ENCODE measurements at places on chromosomes 4 and X.

- no peak for DNase-seq
Observed at GRCh38 chrX:110987292-110987691, 108.7 kb upstream of the PAK3 start.

GRCh38 chr4:185238750-185239149 is 29.4 kb downstream of the SNX25 start:
- DNase-seq = no peak

- DNase-seq = no peak
Observed at GRCh38 chr4:108492816-108493595, 127.4 kb upstream of the RPL34 start.

- DNase-seq = no peak
Observed at GRCh38 chrX:136030303-136031191, 45.3 kb downstream of the SLC9A6 start.

- DNase-seq = no peak
Observed at GRCh38 chrX:18360867-18361266, 6.4 kb upstream of the SCML2 start.

GRCh38 chr4:169727616-169728015 is 30.1 kb downstream of the HPF1 start:
- DNase-seq = no peak

GRCh38 chr4:152709675-152710438 is 30.1 kb upstream of the TMEM154 start:
- DNase-seq = no peak

DNA sequence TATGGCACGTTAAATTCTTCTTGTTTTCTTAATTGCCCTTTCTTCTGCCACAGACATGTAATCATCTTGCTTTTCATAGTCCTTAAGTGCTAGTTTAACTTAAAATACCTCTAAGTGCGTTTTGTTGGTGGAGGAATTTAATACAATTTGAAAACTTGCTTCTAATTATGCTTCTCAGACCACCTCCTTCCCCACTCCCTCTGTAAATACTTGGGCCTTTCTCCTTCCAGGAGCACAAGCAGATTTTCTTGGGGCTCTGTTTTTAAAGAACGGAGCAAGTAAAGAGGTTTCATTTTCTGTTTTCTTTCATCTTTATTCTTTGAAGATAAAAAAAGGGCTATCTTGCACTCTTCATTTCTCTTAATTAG is 559 bp upstream of the PCDH18 start:
- DNase-seq = no peak

- peak; percentile 12 for DNase-seq
Observed at GRCh38 chr4:156677131-156677531, 294.5 kb downstream of the PDGFC start.

- no peak for DNase-seq
Observed at GRCh38 chr4:48235050-48235449, 34.6 kb downstream of the TEC start.

DNA sequence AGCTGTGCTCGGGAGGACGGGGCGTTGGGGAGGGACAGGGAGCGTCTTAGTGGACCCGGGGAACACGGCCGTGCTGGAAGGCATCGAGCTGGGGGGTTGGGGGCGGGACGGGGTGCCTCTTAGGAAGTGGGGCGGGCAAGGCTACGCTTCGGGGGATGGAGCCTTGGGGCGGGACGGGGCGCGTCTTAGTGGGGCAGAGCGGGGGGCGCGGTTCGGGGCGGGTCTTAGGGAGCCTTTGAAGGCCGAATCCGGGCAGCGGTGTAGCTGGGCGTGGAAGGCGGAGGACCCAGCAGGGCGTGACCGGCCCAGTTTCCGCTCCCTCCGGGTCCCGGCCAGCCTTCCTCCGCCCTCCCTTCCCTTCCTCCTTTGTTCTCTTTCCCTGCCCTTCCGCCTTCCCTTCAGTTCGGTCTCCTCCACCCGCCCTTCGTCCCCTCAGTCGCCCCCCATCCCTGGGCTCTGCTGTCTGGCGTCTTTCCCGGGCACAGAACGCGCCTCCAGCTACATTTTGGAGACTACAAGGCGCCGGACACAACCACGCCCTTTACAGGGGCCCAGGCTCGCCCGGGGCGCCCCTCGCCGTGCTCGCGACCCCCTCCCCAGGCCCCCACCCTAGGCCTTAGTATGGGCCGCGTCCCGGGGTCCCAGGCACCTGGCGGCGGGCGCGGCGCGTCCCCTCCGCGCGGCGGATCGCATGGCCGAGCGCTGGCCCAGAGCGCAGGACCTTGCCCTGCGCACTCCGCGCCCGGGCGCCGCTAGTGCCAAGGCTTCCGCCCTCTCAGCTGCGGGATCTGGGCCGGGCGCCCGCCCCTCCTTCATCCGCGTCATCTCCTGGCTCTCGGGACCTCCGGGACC is at the start of gene ARSD:
Gene ARSD, minus strand, starts transcription at position 757 of the 852 bp plus-strand sequence. Its CDS starts 64 bp downstream, at position 693.
- peak; percentile 29 for DNase-seq

- no peak for DNase-seq
Observed at GRCh38 chr4:52248820-52249219, 197.7 kb downstream of the SPATA18 start.

DNA sequence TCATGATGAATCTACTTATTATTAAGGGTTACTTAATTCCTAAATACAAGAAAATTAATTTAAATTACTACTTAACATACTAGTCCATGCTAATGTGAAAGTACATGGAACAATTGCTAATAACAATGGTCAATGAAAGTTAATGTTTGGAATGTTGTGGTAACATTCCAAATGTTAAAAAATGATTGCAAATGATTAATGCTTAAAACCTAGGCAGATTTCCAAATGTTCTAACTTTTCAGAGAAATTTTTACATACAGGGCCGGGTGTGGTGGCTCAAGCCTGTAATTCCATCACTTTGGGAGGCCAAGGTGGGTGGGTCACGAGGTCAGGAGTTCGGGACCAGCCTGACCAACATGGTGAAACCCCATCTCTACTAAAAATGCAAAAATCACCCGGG is 1851.3 kb upstream of the PCDH7 start:
- DNase-seq = no peak

DNA sequence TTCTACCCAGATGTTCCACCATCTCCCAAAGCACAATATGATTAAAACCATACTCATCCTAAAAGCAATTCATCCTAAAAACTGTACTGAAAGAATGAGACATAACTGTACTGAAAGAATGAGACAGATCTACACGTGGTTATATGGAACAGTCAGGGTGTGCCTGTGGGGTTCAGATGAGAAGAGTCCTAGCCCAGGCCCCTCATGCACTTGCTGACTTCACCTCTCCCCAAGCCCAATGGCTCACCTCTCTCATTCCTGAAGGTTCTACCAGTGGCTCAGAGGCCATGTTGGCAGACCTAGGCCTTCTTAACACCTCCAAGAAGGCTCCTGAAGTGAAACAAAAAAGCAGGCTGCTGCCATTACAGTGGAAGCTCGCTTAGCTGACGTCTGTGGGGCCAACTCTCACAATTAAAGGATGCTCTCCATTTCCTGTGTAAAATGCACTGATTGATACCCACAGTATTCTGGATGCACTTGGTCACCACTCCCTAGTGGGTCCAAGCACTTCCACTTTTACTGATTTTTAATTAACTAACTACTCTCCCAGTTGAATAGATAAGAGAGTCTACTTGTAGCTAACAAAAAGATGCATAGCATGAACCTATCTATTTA is 3.8 kb downstream of the PLAC1 start:
- no peak for DNase-seq

DNA sequence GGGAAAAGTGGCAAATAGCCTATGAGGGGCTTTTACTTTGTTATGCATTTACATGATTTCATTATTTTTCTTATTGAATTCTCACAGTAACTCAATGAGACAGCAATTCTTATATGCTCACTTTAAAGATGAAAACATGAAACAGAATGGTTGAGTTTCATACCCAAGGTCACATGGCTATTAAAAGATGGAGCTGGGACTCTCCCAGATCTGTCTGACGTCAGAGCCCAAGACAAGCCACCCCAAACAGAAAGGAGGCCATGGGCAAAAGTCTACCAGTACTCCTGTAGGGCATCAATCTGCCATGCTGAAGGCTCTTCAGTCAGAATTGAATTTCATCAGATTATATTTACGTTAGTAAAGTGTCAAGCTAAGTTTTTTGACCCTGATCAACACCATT is 13.2 kb downstream of the HSD17B11 start:
- no peak for DNase-seq

- DNase-seq = no peak
Observed at GRCh38 chr4:87732033-87732765, 67.2 kb upstream of the IBSP start.

GRCh38 chrX:39724544-39724943 is 373.2 kb downstream of the BCOR start:
- DNase-seq = no peak

GRCh38 chrX:121876305-121876704 is 828.9 kb downstream of the GLUD2 start:
- no peak for DNase-seq

GRCh38 chr4:133162941-133163340 is 13.8 kb downstream of the PCDH10 start:
- no peak for DNase-seq

DNA sequence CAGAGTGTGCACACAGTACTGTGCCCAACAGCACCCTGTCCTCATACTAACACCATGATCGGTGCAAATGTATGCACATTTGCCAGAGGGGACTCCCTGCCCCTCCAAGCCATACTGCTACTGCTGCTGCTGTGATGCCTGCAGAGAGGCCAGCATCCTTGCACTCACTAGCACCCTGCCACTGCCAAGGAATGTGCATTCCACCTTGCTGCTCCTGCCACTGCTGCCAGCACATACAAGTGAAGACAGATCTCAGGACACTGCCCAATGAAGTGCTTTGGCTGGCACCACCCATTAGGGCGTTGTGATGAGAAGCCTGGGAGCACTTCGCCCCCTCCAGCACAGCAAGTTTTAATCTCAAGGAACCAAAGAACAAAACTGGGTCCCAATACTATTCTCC is 146.3 kb upstream of the DMD start:
- DNase-seq = no peak

GRCh38 chrX:131818297-131818936 is 204.7 kb upstream of the STK26 start:
- DNase-seq = no peak

DNA sequence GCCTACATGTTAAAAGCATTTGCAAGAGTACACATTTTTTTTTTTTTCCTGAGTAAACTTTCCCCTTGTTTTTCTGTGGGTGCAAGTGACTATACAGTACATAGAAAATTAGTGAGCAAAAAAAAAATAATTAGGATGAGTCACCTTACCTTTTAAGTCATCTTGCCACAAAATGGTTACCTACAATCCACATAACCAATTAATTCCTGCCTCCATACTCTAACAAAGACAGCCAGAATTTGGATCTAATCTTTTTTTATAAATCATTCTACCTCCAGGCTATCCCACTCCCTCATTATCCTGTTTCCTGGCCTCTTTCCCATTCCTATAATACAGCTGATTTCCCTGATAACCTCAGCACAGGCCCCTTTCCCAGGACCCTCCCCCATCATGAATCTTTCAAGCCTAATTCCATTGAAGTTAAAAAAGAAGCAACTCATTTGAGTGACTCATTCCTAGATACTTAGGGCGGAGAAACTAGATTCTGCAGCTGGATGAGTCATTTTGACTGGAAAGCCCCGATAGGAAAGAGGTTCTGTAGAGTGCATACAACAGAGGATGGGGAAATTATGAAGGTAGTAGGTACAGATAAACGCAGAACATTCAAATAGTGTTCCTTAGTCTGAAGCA is 128.2 kb downstream of the C4orf51 start:
- no peak for DNase-seq

DNA sequence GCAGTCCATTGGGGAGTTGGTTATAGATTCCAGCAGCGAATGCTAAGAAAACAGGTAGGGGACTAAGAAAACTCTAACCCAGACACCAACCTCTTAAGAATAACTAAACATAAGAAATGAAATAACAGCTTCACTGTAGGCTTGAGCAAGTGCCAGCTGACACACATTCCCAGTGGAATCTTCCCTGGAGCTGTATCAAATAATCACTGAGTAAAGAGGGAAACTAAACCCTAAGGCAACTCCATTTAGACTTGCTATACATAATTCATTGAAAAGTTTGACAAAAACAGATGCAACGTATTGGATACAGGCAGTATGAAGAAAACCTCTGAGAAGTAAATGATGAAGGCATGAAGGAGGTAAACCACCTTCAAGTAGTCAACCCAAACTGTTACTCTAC is 293.5 kb downstream of the OPHN1 start:
- DNase-seq = no peak

GRCh38 chr4:138775489-138775888 is 240.1 kb upstream of the NOCT start:
- no peak for DNase-seq

DNA sequence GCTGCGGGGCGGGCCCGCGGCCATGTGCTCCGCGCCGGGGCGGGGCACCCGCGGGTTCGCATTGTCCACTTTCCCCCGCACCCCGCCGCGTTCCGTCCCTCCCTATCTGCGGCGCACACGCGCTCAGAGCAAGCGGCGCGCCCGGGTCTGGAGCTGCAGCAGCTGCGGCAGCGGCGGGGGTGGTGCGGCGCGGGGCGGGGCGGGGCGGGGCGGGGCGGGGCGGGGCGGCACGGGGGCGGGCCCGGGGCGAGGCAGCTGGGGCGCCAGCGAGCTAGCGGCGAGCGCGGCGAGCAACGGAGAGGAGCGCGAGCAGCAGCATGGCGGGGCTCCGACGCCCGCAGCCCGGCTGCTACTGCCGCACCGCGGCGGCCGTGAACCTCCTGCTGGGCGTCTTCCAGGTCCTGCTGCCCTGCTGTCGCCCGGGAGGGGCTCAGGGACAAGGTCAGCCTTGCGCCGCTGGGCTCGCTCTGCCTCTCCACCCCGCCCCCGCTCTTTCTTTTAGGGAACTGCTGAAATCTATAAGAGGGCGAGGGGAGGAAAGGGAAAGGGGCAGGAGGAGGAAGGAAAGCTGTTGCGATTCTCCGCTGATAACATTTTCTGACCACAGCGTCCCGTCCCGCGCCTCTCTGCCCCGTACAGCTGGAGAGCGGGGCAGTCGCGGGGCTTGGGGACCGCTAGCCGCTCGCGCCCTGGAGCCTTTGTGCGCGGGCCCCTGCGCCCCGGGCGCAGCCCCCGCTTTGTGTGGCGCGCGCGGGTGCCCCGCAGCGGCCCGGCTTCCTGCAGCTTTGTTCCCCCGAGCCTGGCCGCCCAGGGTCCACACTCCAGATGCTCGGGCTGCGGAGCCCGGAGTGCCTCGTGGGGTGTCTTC is at the start of gene TMEM131L:
Gene TMEM131L, plus strand, starts transcription at position 280 of the 868 bp plus-strand sequence. Its CDS starts 38 bp downstream, at position 318.
- peak; percentile 32 for DNase-seq

DNA sequence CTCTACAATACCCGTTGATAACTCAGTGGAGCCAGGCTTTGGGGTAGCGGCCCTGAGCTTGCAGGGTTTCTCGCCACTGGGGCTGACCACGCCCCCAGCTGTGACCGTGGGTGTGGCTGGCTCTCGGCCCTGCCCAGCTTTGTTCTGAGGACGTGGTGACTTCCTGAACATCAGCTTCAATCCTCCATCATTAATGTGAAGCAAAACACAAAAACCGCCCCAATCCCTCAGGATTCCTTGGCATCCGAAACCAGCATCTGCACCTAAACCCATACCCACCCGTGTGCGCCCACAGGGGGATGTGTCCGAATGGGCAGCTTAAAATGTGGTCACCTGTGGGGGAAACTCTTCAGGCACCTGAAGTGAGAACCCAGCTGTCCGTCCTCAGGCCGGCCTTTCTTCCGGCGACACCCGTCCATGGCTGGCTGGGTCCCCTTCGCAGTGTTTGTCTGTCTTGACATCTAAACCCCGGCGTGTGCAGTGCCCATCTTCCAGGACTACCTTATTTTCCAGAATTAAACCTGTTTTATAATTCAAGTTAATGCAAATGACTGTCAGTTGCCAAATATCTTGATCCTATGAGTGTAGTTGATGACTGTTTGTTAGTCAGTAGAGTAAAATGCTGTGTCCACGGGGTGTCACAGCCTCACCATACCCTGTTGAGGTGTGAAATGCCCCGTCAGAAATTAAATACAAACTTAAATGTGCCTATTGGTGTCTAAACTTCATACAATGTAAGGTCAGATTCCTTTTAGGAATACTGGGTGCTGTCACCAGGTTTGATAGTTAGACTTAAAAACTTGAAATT is 27.3 kb downstream of the NELFA start:
- no peak for DNase-seq
